ENCODE measurements at places on chromosomes 13 and 19.
A peak's percentile ranks its signal among the peaks of the same experiment; 100 is the strongest.

- no peak for DNase-seq
Observed at GRCh38 chr13:39451860-39452301, 151.1 kb downstream of the LHFPL6 start.

DNA sequence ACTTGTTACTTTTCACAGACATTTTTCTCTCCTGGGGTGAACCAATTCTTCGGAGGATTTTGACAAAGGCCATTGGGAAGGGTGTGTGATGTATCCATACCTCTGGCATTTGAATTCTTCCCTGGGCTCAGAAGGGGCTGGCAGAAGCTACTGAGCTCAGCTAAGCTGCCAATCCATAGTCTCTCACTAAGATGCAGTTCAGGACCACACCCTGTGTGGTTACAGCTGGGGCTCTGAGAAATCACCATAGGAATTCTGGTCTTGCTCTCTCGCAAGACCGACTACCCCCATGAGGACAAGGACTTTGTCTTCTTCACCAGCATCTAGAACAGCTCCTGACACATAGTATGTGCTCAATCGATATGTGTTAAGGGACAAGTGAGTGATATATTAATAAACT, 6.0 kb downstream of the C13orf42 start:
- no peak for DNase-seq

DNA sequence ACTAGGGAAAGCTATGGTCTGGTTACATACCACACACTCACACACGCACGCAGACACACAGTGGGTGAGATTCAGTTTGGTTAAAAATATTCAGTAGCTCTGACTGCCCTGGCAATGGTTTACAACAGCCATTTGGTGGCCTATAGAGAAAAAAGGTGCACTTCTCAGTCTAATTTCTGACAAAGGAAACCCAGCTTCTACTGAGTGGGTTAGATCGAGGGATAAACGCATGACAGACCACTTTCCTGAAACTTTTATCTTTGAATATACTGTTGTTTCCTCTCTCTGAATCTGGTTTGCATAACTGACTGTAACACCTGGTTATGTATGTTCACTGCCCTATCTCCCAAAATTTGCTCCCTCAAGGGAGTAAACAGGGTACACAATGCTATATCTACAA, 2.5 kb downstream of the LIG4 start:
- no peak for DNase-seq

- DNase-seq = no peak
Observed at GRCh38 chr19:18271433-18271841, 2.8 kb downstream of the IQCN start.

DNA sequence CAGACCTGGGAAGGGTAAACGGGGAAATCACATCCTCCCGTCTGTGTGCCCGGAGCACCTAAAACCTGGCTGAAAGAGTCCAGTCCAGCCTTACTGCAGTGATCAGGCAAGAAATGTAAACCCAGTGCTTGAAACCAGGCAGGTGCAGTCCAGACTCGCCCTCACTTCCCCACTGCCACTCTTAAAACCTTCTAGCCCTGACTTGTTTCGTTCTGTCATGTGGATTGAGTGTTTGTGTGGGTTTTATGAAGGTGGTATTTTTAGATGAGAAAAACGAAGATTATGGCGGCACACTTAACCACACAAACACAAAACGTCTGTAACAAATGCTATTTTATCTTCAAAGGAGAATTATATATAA, 839 bp upstream of the CKAP2 start:
- DNase-seq = no peak

GRCh38 chr13:113584870-113585671, 518 bp downstream of the TFDP1 start:
- DNase-seq = no peak

GRCh38 chr19:1491114-1491848, at the start of gene REEP6:
Gene REEP6 (plus strand): TSS chr19:1491181. CDS start chr19:1491270, 89 bp downstream.
- DNase-seq = no peak

- DNase-seq = no peak
Observed at GRCh38 chr13:102561933-102562332, 34.9 kb upstream of the TPP2 start.

DNA sequence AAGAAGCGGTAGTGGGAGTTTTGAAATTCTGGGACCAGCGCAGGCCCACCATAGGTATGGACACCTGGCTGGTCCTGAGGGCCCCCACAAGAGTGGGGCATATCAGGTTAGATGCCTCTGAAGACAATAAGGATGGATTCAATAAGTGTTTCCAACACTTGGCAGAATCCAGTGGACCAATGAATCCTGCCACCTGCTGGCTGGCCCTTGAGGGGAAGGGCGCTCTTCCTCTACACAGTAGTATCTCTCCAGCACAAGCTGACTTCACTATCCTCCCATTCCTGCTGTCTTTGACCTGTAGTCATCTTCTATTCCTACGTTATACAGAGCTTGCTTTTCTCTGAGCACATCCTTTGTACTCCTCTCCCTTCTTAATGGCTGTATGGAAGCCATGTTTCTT, 199.7 kb upstream of the TSHZ3 start:
- no peak for DNase-seq

- DNase-seq = no peak
Observed at GRCh38 chr19:55284405-55285058, 735 bp downstream of the BRSK1 start.

GRCh38 chr13:41361491-41361890, 50.4 kb downstream of the NAA16 start:
- DNase-seq = no peak

DNA sequence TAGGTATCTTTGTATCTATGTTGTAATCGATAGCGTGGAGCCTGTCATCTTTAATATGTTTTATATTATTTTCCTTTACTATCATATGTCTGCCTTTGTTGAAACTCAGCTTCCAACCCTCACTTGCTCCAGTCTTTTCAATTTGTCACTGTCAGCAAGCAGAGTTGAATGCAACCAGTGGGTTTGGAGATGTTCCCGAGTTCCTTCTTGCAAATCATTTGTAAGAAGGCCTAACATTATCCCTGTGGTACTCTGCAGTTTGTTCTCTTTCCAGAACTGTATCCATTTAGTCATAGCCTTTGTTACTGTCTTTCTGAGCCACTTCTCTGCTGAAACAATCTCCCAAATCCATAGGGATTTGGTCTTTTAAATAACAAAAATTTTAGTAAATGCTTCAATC, 41.8 kb downstream of the RNASEH2B start:
- DNase-seq = no peak

DNA sequence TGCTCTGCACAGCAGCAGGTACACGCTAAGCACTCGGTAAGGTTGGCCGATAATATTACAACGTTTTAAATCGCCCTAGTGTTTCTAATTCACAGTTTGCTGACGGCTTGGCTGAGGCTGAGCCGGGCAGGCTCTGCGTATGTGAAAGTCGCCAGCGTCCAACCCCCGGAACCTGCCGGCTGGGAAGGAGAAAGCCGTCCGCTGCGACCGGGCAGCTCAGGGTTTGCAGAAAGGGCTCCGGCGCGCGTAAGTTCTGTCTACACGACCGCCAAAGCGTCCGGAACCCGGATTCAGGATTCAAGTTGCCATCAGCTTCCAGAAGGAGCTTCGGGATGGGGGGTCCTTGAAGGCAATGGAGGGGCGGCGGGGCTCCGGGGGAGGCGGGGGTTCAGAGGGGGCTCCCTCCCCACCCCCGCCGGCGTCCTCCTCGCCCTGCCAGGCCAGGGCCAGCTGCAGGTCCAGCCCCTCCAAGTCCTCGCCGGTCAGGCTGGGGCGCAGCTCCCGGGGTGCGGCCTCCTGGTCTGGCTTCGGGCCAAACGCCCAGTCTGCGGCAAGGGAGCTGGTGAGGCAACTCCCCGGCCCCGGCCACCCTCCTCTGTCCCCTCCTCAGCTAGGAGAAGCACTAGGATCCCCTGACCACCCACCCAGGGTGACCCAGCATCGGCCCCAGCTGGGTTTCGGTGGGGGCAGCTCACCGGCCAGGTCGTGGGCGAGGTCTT, 575 bp downstream of the SMIM44 start:
- no peak for DNase-seq

GRCh38 chr13:21465710-21466160, 6.6 kb upstream of the ZDHHC20 start:
- DNase-seq = no peak

DNA sequence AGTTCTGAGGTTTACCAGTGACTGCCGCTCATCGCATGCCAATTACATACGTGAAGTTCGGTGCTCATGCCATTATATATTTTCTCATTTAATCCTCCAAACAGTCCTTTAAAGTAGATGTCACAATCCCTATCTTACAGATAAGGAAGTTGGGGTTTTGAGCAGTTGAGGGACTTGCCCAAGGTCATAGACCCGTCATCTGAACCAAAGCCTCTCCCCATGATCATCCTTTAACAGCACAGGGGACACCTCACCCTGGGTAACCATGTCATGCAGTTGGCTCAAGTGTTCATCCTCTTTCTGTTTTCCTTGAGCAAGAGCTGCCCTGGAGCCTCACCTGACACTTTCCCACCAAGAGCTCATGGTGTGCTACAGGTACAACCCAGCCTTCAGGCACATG, 69.1 kb downstream of the HSPH1 start:
- no peak for DNase-seq

GRCh38 chr19:17103177-17103576, 27.6 kb downstream of the MYO9B start:
- no peak for DNase-seq

DNA sequence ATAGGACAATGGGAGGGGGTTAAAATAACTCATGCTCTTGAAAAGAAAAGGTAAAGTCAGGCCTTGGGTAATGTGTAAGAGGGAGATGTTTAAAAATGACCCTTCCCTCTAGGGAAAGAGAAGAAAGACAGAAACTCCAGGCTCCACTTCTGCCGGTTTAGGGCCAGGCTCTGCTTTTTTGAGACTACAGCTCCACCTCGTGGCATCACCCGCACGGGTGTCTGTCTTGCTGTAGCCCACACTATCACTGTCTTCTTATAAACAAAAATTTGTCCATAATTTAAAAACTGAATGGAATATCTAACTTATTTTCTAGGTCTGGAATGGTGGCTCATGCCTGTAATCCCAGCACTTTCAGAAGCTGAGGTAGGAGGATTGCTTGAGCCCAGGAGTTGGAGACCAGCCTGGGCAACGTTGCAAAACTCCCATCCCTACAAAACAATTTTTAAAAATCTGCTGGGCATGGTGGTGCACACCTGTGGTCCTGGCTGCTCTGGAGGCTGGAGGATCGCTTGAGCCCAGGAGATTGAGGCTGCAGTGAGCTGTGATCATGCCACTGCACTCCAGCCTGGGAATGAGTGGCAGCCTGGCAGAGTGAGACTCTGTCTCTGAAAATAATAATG, 65.1 kb upstream of the GTF3A start:
- peak; percentile 82 for DNase-seq

DNA sequence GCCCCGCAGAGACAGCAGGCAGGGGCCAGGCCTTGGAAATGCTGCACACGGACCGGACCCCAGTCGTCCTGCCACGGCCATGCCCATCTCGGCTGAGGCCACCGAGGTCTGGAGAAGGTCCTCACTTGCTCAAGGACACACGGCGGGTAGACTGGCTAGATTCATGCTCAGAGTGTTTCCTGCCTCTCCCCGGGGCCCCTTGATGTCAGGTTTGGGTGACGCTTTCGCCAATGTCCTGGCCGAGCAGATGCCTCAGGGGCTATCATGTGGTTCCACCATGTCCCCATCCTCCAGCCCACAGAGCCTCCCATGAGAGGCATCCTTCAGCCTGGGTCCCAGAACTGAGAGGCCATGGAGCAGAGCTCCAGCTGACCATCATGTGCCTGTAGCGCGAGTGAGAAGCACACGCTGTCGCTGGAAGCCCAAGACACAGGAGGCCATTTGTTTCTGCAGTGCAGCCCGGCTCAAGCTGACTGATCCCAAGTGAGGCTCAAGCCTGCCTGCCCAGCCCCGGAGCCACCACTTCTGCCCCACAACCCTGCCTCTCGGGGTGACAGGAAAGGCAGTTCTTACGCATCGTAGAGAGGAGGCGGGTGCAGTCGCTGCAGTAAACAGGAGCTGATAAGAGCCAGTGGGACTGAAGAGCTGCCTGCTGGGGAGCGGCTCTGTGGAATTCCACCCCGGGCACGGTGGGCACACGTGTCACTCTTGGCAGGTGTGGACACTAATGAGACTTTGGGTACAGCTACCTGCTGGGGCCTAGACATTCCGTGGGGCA, 53.9 kb upstream of the GAS6 start:
- DNase-seq = peak; percentile 38

GRCh38 chr13:38844581-38844980, 146.1 kb downstream of the STOML3 start:
- DNase-seq = no peak

DNA sequence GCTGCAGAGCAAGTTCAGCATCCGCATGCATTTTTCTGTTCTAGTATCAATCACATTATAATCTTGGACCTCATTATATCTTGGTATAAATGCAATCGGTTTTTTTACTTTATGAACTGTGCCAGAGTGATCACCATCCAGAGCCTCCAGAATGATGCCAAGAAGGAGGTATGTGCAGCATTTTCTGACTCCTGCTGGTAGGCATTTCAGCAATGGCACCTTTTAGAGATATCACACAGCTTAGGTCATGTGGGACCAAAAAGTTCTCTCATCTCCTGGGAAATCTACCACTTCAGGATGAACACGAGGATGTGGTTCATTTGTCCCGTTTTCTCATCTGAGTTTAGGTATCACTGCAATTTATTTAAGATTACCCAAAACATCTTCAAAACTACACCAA, 220.4 kb downstream of the VWA8 start:
- DNase-seq = no peak

DNA sequence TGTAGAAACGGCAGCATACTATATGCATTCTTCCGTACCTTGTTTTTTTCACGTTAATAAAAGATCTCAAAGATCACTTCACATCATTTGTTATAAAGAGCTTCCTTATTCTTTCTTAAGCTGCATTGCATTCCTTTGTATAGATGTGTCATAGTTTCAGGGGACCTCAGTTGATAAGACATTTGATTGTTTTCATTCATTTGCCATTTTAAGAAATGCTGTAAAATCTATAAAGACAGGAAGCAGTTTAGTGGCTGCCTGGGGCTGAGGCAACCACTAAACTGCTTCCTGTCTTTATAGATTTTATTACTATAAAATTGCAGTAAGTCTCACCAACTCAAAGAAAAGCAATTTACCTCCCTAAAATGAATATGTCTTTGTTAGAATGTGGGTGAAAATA, 59.4 kb downstream of the ZDHHC20 start:
- DNase-seq = no peak

DNA sequence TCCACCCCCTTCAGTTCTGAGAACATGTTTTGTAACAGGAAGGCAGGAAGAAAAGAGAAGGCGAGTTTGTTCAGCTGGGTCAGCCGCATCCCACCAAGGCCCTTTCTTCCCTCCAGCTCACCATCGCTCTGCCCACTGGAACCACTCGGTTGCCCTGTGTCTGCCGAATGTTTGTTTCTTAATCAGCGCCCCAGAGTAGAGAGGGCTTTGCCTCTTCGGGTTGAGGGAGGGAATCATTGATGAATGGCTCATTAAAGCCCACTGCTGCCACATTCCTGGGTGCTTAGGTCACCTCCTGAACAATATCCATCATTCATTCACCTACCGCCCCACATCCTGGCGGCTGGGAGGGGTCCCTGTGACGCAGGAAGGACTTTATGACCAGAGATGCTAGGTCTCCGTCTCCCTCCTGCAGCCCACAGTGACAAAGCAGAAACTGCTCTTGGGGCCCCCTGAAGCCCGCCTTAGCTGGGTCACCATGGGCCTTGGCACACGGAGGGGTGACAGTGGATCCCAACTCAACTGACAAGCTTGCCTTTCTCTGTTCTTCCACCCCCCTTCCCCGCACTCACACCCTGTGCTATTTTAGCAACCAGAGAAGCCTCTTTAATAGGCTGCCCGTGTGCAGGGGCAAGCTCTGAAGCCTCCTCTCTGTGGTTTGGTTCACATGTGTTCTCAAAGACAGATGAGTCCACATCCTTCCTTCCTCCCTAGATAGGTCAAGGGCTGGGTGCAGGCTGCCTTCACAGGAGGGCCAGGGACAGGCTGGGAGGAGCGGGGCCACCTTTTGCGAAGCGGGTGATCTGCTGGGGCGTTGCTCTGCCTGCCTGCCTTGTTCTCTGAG, 46.2 kb downstream of the ACTN4 start:
- no peak for DNase-seq

Measured in head of caudate nucleus (tissue), 42 donors.